ENCODE measurements at places on chromosomes 2 and 18.

DNA sequence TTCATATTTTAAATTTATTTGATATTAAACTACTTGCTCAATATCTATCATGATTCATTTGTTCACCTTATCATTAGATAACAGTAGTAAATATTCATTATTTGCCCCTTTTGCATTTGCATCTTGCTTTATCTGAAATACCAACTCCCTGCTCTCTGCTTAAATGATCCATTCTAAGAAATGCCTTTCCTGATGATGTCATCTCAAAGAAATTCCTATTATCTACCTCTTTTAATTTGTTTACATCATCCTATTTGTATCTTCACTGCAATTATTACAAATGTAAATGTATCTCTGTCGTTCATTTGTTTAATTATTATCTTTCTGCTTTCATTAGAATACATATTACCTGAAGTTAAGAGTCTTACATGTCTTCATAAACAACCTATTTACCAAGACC lies 549.9 kb downstream of the CBLN2 start:
- DNase-seq, result no peak

- DNase-seq, result no peak
These were observed 100.5 kb upstream of the VWC2L start for GRCh38 chr2:214310319-214310718.

DNA sequence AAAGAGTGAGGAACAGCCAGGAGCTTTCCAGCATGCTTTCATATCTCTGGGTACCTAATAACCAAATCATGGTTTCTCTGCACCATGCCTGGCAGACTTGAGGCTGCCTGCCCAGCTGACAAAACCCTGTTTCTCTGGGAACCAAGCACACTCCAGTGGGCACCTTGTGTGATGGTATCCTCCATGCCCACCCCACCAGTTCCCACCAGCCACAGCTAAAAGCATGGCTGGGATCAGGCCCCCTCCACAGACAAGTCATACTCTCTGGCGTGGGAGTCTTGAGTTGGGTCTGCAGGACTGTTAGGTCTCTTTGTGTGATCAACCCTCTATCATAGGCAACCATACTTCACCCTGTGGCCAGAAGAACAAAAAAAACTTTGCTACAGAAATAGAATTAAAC lies 56.0 kb downstream of the TMEM163 start:
- DNase-seq, result no peak

DNA sequence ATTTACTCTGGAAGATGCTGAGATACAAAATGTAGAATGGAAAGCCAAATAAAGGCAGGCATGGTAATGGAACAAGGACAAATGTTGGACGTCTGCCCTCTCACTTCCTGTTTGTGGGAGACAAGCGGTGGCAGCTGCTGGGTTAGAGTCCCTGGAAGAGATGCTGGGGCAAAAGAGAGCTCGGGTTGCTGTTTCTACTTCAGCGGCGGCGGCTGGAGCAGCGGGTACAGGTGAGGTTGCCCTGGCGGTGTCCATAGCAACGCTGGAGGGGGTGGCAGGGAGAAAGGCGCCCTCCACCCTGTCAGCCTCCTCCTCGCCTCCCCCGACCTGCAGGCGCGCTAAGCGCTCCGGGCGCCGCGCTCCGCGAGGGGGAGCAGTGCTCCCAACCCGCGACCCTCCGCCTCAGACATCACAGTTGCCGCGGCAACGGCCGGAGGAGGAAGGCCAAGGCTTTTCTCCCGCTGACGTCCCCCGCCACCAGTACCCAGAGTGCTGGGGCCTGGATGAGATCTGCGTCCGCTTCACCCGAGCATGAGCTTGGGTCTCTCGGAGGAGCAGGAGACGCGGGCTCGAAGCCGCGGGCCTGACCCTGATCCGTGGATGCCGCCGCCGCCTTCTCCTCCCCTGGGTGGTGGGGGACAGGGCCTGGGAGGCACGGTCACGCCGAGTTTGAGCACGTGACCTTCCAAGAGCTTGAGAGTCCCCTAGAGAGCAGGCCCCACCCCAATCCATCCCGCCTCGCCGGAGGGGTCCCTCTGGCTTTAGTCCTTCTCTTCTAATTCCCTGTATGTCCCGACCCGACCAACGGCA lies 65.6 kb downstream of the NOL4 start:
- DNase-seq, result no peak

- DNase-seq, result no peak
These were observed 998 bp upstream of the SLC66A3 start for GRCh38 chr2:11154016-11154922.

DNA sequence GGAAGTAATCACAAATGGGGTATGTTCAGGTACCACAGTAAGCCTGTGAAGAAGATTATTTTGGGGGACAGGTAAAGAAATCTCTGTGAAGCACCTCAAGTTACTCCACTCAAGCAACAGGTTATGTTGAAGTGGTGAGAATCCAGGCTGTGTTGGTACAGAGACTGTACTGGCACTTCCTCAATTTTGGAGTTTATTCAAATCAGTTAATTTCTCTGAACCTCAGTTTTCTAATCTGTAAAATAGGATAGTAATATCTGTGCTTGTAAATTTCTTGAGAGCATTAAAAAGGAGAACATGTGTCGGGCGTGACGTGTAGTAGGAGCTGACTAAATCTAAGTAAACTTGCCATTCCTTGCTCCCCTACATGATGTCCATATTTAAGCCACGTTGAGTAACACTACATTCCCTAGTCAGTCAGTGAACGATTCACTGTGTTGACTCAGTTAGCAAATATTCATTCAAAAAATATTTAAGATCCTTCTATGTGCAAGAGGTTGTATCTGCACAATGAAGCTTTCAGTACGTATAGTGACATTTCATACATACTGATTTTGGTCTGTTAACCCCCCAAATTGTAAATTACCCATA lies 504.2 kb downstream of the ZEB2 start:
- DNase-seq, result no peak

DNA sequence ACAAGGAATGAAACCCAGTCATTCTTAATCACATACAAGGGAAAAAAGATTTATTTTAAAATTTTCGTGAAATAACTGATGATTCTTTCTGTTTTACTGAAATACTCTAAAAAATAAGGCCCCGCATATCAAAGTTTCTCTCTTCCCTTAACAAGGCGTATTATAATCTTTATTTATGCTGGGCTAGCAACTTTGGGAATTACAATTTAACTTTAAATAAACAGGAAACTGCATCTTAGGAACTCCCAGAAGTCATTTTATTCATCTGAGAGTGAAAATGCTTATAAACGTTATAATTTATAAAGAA lies 166.7 kb downstream of the TCF4 start:
- DNase-seq, result no peak

DNA sequence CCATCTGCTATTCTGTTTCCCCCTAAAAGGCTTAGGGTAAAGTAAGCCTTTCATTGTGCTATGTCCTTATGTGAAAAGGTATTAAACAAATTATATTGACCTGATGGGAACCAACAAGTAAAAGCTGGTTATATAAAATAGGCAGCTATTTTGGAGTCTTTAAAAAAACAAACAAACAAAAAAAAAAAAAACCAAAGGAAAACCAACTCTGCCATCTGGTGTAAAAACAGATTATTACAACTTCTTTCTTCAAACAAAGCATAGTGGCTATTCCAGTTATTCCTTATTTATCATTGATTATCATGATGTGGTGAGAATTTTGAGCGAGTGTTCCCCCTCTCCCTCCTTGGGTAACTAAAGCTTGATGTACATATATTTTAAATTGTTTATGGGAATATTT lies 122.3 kb upstream of the FHL2 start:
- no peak for DNase-seq

GRCh38 chr2:216474925-216475670 lies 23.5 kb upstream of the RPL37A start:
- DNase-seq, result no peak

DNA sequence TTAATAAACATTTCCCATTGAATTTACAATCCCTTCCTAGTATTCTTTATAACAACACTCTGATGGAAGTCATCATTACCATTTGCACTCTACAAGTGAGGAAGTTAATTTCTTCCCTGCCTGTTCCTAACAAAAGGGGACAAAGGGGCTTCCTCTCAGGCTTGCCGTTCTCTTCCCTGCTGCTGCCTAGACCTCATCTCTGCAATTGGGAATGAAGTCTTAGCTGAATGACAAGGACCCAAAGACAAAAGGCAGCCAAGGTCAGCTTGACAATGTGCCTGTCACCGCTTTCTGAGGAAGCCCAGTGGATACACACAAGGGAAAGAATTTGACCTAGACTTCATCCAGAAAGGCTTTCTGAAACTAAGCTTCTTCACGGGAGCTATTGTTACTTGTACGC lies 416.4 kb downstream of the CMPK2 start:
- no peak for DNase-seq

- DNase-seq, result no peak
These were observed 71.5 kb downstream of the THADA start for GRCh38 chr2:43524177-43524965.

DNA sequence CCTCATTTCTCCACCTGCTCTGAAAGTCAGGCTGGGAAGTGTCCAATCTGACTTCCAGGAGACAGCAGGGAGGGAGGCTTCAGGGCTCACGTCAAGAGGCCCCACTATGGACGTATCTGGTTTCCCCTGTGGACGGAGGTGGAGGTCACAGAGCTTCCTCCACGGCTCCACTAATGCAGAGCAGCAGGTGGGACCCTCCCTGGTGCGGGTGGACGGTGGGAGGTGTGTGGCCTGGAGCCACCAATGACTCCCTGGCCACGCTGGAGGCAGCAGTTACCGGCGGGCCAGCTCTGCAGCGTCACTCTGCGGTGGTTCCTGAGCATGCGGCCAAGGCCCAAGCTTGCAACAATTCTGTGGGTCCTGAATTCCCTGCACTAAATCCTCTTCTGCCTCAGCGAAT lies 9.0 kb downstream of the CRACDL start:
- no peak for DNase-seq

DNA sequence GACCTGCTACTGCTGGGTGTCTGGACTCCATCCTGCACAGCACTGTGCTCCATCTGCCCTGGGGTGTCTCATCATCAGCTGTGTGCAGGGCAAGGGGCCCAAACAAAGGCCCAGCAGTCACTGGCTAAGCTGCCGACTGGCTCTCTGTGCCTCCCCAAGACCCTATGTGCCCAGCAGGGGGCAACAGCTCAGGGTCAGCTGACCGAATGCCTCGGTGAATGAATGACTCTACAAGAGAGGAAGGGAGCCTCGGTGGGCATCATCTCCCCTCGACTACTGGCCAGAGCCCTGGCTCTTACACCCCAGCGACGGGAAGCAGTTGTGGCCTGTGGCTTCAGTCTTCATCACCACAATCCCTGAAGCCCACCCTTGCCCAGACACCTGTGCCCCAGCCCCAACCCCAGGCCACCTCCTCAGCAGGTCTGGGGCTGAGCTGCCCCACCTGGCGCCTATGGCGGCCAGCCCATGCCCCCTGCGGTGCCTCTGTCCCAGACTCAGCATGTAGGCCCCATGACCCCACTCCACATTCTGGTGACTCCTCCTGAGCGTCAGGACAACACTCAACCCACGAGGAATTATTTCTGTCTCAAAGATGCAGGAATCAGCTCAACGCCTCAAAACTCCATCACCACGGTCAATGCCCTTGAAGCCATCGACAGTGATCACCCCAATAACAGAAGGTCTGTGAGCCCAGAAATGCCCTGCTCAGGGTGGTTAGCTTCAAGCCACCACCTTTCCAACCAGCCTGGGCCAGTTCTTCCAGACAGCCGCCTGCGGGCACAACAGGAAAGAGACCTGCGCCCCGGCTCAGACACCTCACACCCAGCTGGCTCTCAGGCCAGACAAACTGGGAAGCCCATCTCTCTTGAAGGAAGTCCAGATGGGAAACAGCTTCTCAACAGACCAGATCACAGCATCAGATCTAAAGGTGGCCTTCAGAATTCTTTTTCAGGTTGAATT lies 1.6 kb upstream of the GPR17 start:
- no peak for DNase-seq

DNA sequence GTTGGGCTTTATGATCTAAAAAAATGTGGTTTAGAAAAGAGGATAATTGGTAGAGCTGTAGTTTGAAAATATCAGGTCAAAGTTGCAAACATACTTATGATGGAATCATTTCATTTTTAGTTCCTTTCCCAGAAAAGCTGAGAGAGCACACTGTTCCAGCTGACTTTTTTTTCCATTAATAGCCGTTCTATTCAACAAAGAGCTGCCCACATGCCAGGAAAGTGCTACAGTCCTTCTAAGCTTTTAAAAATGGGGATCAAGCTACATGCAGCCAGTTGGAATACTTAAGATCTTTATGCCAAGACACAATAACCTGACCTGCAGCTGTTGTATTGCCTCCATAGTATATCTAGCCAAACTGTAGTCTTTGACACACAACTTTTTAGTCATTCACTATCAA lies 111.5 kb downstream of the GALNT3 start:
- no peak for DNase-seq

DNA sequence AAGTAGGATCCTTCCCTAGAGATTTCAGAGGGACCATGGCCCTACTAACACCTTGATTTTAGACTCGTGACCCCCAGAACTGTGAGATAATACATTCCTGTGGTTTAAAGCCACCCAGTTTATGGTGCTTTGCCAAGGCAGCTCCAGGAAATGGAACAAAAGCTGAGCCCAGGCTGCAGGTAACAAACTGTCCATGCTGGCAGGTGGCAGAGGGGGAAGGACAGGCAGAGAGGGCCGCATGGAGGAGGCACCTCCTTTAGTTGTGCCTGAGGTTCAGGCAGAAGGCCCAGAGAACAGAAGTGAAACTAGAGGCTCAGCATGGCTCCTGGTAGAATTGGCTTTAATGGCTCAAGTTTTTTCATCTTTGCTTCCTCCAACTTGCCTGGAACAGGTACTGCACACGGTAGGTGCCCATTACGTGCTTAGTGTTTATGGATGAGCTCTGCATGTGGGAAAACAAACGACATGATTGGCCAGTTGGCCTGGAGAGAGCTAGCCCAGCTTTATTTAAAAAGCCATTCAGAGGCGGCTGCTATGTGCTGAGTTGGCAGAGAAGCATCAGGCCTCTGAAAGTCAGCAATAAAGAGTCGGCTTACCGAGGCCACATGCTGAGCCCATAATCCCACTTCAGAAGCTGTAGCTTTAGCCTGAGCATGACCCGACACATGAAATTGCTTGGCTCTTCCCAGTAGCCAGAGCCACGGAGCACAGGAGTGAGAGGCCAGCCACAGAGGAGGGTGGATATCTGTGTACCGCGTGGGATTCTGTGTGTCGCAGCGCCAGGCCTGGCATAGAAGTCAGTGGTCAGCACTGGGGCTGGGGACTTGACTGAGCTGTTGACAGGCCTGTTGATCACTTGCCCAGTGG lies 36.5 kb downstream of the HS1BP3 start:
- DNase-seq, result no peak

DNA sequence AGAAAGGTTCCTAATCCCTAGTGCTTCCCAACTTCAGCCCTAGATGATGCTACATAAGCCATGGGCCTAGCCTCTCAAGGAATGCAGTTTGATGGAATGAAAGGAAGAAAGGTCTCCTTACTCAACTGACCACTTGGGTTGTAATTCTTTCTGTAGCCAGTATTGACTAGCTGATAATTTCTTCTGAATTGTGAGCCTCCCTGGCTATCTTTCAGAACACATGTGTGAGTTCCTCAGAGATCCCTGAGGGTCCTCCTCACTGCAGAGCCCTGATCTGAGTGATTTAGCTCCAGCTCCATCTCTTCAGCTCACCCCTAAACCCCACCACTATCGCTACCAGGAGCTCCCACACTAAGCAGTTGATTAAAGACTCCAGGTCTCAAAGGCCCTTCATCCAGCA lies 31.5 kb downstream of the CFAP210 start:
- no peak for DNase-seq

Measured in DMS 273 treated with DMSO at 0.1 percent for 48 hours (cell line).